ENCODE measurements at places on chromosomes 5 and 9.

- DNase-seq: peak; percentile 3
These were observed 336.7 kb downstream of the FAM170A start for GRCh38 chr5:119966028-119966427.

GRCh38 chr5:79157305-79157704, 45.7 kb downstream of the BHMT start:
- DNase-seq: no peak

DNA sequence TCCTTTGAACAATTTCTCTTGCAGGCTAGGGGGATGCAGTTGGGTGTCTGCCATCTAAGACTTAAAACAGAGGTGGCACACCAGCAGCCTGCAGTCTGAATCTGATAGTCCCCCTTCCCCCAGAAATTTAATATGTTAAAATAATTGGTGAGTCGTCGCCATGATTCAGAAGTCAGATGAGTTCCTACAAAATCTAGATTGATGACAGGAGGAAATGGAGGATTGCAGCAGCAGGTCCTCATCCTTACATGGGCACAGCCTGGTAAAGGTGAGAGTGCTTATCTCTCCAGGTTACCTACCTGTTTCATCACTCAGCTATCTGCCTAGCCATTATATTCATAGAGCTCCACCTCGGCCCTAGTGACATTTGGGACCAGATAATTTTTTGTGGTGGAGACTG, 112.3 kb downstream of the PCSK1 start:
- no peak for DNase-seq

DNA sequence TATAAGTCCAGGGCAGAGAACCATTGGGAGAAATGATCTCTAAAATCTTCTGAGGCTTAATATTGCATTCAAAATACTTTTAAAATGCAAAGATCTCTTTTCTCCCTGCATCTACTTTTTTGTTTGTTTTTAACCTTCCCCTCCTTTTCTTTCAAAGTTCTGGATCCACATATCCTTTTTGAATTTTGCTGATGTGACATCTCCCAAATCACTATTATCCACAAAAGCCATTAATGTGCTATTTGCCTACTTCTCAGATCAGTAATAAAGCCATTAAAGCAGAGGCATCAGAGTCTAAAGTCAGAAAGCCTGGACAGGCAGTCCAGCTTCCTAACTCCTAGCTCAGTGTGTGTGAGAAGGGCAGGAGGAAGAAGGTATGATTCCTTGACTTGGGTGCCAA, 114.2 kb downstream of the EBF1 start:
- DNase-seq: no peak

- DNase-seq: peak; percentile 70
These were observed 136.5 kb upstream of the RAI14 start for GRCh38 chr5:34519489-34520220.

- DNase-seq: no peak
These were observed 233.1 kb downstream of the GADD45G start for GRCh38 chr9:89837934-89838310.

DNA sequence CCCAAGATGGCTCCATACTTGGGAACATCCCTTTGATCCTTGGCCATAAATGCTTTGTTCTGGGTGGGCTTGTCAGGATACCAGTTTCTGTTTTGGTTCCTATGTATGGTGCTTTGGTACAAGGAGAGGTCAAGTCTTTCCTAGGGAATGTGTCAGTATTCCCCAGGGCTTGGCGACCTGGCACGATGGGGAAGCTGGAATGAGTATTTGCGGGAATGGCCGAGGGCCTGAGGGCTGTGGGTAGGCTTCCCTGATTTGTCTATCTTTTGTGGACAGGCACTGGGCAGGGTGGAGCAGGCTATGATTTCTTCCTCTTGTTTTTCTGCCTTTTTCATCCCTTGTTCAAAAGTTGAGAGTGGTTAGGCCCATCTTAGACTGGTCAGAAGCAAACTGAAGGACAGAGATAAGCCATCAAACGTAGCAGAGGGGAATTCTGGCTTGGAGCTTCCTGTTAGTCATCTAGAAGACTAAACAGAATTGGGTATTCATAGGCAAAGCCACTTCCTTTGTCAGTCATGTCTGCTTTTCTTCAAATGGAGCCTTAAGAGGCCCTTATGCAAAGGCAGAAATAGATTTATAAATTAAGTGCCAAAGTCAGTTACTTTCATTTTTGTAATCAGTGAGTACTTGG, 13.7 kb downstream of the DOCK2 start:
- no peak for DNase-seq

DNA sequence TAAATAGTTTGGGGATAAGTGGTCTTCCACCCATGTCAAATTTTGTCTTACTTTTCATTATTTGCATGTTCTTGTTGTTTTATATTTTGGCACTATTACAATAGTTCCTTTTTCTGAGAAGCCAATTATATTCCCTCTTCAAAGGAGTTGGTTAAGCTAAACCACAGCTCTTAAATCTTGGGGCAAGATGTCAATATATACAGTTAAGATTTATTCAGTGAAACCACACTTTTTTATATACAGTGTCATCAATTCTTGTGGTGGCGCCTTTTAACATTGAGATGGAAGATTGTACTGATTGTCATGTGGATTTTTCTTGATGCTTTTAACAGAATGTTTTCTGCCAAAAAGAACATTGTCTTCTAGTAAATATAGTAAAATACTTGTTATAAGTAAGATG, 104.1 kb downstream of the MTREX start:
- no peak for DNase-seq
